IMR-90 (cell line): ENCODE measurements at places on chromosomes 12 and 14. TPM values are rescaled to one million over a fixed set of nuclear protein-coding genes. Genes with fewer than 3 reads are reported as not detected.

- H3K4me1 ChIP-seq, result no peaks in the 10 kb centered on the region
- no peak overlapping the region for H3K4me3 ChIP-seq
- H3K27me3 ChIP-seq, result no peaks in the 10 kb centered on the region
- H3K27ac ChIP-seq, result no peak overlapping the region
- no peak for DNase-seq
- no peaks in the 10 kb centered on the region for H3K36me3 ChIP-seq
Observed at GRCh38 chr12:126537961-126538530, 1472.8 kb downstream of the AACS start.

- H3K27me3 ChIP-seq, result no peaks in the 10 kb centered on the region
- peaks cover 23% of the 10 kb centered on the region for H3K4me1 ChIP-seq
- peak; percentile 25 for DNase-seq
Observed at GRCh38 chr12:6607751-6608591, 792 bp upstream of the CHD4 start.

- H3K27me3 ChIP-seq, result no peaks in the 10 kb centered on the region
- DNase-seq, result no peak
- H3K36me3 ChIP-seq, result no peaks in the 10 kb centered on the region
- H3K4me1 ChIP-seq, result 0 out of 2 replicates have a peak, but pooled peaks cover 1% of the 10 kb centered on the region
- H3K4me3 ChIP-seq, result no peak overlapping the region
Observed at GRCh38 chr12:130922511-130922953, 31.2 kb upstream of the ADGRD1 start.

C3AR1 gene
- 0.28 and 0.36 TPM in 2 replicates for total RNA-seq

- no peaks in the 10 kb centered on the region for H3K36me3 ChIP-seq
- peak overlapping the region; percentile 20; the same call in 1 of the 2 replicates for H3K4me3 ChIP-seq
- H3K4me1 ChIP-seq, result peaks cover 6% of the 10 kb centered on the region
- H3K27ac ChIP-seq, result peak overlapping the region; percentile 69; the same call in 1 of the 2 replicates
- no peaks in the 10 kb centered on the region for H3K27me3 ChIP-seq
Observed at GRCh38 chr12:89461649-89462612, 62.7 kb downstream of the GALNT4 start.

C12orf50 gene
- not detected in 2 replicates for total RNA-seq

TPH2 gene
- not detected in 2 replicates for total RNA-seq

- H3K4me3 ChIP-seq, result no peak overlapping the region
- H3K36me3 ChIP-seq, result no peaks in the 10 kb centered on the region; the same call in 1 of the 2 replicates
Observed at GRCh38 chr12:82862069-82862841, 175.5 kb downstream of the TMTC2 start.

- no peaks in the 10 kb centered on the region for H3K36me3 ChIP-seq
- H3K4me1 ChIP-seq, result peaks cover 10% of the 10 kb centered on the region
- no peak overlapping the region for H3K27ac ChIP-seq
- no peak for DNase-seq
- no peaks in the 10 kb centered on the region for H3K27me3 ChIP-seq
- no peak overlapping the region for H3K4me3 ChIP-seq
Observed at GRCh38 chr14:22515929-22516328, 73.1 kb downstream of the DAD1 start.

DNA sequence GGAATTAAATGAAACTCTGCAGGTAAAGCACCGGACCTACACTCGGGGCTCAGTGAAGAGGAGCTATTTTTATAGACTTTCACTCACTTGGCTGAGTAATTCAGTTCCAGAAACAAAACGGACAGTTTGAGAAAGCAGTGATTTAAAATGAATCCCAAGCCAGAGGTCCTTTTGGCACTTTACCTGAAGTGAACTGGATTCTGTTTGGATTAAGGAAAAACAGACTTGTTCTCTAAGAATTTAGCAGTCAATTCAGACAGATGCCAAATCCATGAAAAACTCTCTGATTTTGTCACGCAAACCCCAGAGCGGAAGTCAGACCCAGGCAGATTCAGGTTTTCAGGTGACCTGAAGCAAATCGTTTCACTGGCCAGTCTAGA is 4.9 kb upstream of the VASH1 start:
- no peaks in the 10 kb centered on the region; the same call in 1 of the 2 replicates for H3K27me3 ChIP-seq
- no peak overlapping the region for H3K27ac ChIP-seq
- H3K4me3 ChIP-seq, result no peak overlapping the region
- H3K4me1 ChIP-seq, result peaks cover 3% of the 10 kb centered on the region; the same call in 1 of the 2 replicates

GRCh38 chr14:21326972-21327371 is 47.1 kb downstream of the RPGRIP1 start:
- DNase-seq, result no peak
- no peaks in the 10 kb centered on the region for H3K36me3 ChIP-seq
- no peaks in the 10 kb centered on the region for H3K4me1 ChIP-seq
- peaks cover 30% of the 10 kb centered on the region for H3K27me3 ChIP-seq
- no peak overlapping the region for H3K4me3 ChIP-seq

PGF gene
- 0.28 and 0.36 TPM in 2 replicates for total RNA-seq

GRCh38 chr14:46999661-47000060 is 348.1 kb upstream of the RPL10L start:
- no peak overlapping the region for H3K27ac ChIP-seq
- H3K4me1 ChIP-seq, result no peaks in the 10 kb centered on the region
- DNase-seq, result no peak
- no peak overlapping the region for H3K4me3 ChIP-seq

- H3K4me1 ChIP-seq, result peaks cover 17% of the 10 kb centered on the region
- H3K4me3 ChIP-seq, result no peak overlapping the region
- peak; percentile 84 for DNase-seq
Observed at GRCh38 chr14:69643430-69644200, 32.2 kb downstream of the SUSD6 start.

COPZ1 gene
- total RNA-seq, result 262 and 382 TPM in 2 replicates

FOXM1 gene
- 14.9 and 16.9 TPM in 2 replicates for total RNA-seq

GRCh38 chr12:91311081-91311480 is 128.5 kb upstream of the DCN start:
- H3K4me1 ChIP-seq, result peaks cover 2% of the 10 kb centered on the region; the same call in 1 of the 2 replicates
- H3K27me3 ChIP-seq, result no peaks in the 10 kb centered on the region
- no peak for DNase-seq
- H3K4me3 ChIP-seq, result no peak overlapping the region
- no peak overlapping the region for H3K27ac ChIP-seq

CD163L1 gene
- 1.4 and 1.6 TPM in 2 replicates for total RNA-seq

- H3K27me3 ChIP-seq, result no peaks in the 10 kb centered on the region
- peaks cover 4% of the 10 kb centered on the region; the same call in 1 of the 2 replicates for H3K4me1 ChIP-seq
- H3K27ac ChIP-seq, result no peak overlapping the region
- no peak overlapping the region for H3K4me3 ChIP-seq
- no peaks in the 10 kb centered on the region for H3K36me3 ChIP-seq
Observed at GRCh38 chr14:59200195-59200594, 11.7 kb downstream of the DAAM1 start.

DNA sequence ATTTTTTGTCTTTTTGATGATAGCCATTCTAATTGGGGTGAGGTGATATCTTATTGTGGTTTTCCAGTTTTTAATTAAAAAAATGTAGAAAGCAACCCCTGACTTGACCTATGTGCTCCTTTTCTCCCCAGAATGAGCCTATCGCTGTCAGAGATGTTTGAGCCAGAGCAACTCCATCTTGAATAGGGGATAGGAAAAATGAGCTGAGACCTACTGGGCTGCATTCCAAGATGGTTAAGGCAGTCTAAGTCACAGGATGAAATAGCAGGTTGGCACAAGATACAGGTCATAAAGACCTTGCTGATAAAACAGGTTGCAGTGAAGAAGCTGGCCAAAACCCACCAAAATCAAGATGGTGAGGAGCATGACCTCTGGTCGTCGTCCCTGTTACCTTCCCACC is 13.8 kb downstream of the ERP27 start:
- H3K27ac ChIP-seq, result no peak overlapping the region
- no peaks in the 10 kb centered on the region for H3K27me3 ChIP-seq
- DNase-seq, result no peak
- peaks cover 3% of the 10 kb centered on the region for H3K4me1 ChIP-seq

GRCh38 chr14:74586681-74587362 is 25.2 kb downstream of the LTBP2 start:
- DNase-seq, result no peak
- no peaks in the 10 kb centered on the region for H3K27me3 ChIP-seq
- no peak overlapping the region for H3K4me3 ChIP-seq
- no peaks in the 10 kb centered on the region for H3K36me3 ChIP-seq
- H3K4me1 ChIP-seq, result peaks cover 30% of the 10 kb centered on the region

DNA sequence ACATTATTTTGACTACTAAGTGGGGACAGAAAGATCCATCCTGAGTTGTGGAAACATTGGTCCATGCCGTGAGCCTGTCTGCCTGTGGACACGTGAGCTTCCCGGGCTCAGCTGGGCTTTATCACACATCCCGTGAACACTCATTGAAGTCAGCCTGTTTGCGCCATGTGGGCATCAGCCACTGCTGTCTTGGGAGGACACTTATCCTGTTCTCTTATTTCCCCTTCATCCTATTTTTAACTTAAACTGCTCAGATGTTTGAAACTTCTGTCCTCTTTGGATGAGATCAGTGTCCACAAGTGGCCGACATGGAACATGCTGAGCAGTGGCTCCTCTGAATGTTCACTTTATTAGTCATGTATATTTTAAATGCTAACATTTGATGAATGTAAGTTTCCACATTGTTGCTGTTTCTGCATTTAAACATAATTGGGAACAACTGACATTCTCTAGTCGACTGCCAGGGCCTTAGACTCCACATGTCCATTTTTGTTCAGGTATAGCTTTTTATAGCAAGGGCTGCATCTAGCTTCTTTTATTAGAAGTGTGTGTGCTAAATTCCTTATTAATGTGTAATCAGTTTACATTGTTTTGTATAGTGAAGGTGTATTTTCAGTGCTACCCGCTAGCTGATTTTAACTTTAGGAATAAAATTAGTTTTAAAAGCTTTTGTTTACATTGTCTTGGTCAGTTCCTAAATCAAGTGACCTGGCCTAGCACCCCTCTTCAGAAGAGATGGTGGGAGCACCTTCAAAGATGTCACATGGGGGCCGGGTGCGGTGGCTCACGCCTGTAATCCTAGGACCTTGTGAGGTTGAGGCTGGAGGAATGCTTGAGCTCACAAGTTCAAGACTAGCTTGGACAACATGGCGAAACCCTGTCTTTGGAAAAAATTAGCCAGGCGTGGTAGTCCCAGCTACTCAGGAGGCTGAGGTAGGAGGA is 24.0 kb downstream of the RNF34 start:
- H3K27ac ChIP-seq, result peak overlapping the region; percentile 1; the same call in 1 of the 2 replicates
- no peaks in the 10 kb centered on the region for H3K4me1 ChIP-seq
- H3K36me3 ChIP-seq, result peaks cover 51% of the 10 kb centered on the region

KRT79 gene
- total RNA-seq, result under 0.01 TPM in 1 of 2 replicates, not detected in the other

CLEC7A gene
- not detected in 2 replicates for total RNA-seq

PPM1H gene
- total RNA-seq, result 0.18 and 0.28 TPM in 2 replicates

NUP37 gene
- total RNA-seq, result 55.0 and 71.9 TPM in 2 replicates

DNA sequence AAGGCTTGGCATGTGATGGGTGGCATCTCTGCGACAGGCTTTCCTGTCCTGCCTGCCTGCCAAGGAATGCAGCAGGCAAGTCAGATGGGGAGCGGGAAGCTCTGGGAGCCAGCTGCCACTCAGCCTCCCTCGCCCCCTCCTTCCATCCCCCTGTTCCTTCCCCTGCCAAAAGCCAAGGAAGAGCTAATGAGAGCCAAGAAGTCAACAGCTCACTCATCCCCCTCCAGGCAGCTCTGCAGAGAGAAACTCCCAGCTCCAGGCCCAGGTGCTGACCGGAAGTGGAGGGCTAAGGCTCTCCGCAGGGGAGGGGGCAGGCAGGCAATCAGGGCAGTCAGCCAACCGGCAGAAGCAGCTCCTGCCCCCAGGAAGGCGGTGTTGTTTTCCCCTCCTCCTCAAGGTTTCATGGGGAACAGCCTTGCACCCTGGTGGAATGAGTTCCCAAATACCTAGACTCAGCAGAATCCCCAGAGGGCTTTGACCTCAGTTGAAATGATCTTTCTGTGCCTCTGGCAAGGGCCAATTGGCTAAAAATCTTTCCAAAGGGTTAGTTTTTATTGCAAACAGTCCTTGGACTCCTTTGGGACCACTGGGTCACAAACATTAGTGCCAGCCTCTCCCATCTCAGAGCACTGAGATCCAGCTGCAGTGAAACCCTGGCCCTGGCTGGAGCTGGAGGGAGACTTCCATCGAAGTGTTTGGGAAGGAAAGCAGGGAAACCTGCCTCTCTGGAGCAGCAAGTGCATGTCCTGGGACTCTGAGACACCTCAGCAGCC is 349.1 kb downstream of the DPF3 start:
- no peaks in the 10 kb centered on the region for H3K27me3 ChIP-seq
- peaks cover 7% of the 10 kb centered on the region for H3K4me1 ChIP-seq
- H3K4me3 ChIP-seq, result no peak overlapping the region
- H3K36me3 ChIP-seq, result no peaks in the 10 kb centered on the region

CD69 gene
- total RNA-seq, result not detected in 2 replicates

GARIN6 gene
- total RNA-seq, result not detected in 2 replicates

- H3K36me3 ChIP-seq, result no peaks in the 10 kb centered on the region
- H3K27me3 ChIP-seq, result no peaks in the 10 kb centered on the region
- DNase-seq, result no peak
- H3K27ac ChIP-seq, result no peak overlapping the region
- no peaks in the 10 kb centered on the region for H3K4me1 ChIP-seq
Observed at GRCh38 chr12:93653079-93653478, 24.1 kb upstream of the CRADD start.

DNA sequence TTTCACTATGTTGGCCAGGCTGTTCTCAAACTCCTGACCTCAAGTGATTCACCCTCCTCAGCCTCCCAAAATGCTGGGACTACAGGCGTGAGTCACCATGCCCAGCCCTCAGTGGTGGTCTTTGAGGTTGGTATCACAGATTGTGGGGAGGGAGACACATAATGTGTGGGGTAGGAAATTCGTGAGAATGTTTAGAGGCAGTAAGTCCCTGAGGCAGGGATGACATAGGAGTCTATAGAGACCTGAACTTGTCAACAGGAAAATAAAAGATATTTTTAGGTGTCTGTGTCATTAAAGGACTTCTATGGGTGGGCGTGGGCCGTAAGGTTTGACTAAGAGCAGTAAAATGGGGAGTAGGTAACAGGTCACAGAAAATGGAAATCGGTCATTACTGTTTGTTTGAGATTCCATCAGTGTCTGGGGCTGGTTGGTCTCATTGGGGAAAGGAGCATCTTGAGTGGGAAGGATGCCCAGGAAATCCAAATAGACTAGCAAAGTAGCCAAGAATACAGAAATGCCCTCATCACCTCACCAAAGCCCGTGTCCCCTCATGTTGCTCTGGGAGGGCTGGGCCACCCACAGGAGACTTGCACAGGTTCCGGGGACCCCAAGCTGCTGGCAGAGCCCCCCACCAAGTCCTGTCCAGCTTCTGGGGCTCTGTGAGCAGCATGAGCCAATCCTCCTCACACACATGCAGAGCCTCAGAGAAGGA is 63.6 kb upstream of the BCL2L14 start:
- H3K4me3 ChIP-seq, result no peak overlapping the region
- H3K27me3 ChIP-seq, result peaks cover 5% of the 10 kb centered on the region
- H3K4me1 ChIP-seq, result peaks cover 7% of the 10 kb centered on the region
- no peak overlapping the region for H3K27ac ChIP-seq
- H3K36me3 ChIP-seq, result no peaks in the 10 kb centered on the region

- peak overlapping the region; percentile 96 for H3K27ac ChIP-seq
- peak overlapping the region; percentile 9; the same call in 1 of the 2 replicates for H3K4me3 ChIP-seq
- H3K36me3 ChIP-seq, result no peaks in the 10 kb centered on the region
Observed at GRCh38 chr12:110109037-110109836, 14.9 kb upstream of the IFT81 start.

RERG gene
- not detected in 2 replicates for total RNA-seq
